CD4-positive, alpha-beta T cell treated with Interleukin-6 for 4 hours (primary cell): ENCODE measurements at places on chromosomes 1 and 21.

DNA sequence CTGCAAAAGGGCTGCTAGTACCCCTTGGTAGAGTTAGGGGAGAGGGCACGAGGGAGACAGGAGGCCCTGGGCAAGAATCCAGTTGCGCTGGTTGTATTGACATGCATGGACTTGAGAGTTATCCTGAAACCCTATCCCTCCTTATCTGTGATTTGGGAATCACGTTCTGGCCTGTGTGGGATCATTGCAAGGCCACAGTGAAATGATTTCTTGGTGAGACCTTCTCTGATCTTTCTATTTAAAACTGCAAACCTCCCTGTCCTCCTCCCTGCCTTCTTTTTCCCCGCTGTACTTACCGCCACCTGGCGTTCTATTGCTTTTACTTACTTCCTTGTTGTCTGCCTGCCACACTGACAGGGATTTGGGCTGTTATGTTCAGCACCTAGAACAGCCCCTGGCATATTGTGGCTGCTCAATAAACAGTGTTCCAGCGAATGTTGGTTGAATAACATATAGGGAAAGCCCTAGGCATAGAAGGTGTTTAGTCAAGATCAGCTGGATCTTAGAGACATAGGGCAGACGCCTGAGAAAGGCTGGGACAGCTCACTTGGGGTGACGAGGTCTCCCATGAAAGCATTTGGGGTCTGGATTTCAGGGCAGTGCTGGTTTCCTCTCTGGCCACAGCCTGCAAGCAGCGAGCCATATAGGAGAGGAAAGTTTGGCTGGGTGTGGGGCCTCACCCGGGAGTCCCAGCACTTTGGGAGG, 25.6 kb downstream of the ALPL start:
- DNase-seq: peak; percentile 13

DNA sequence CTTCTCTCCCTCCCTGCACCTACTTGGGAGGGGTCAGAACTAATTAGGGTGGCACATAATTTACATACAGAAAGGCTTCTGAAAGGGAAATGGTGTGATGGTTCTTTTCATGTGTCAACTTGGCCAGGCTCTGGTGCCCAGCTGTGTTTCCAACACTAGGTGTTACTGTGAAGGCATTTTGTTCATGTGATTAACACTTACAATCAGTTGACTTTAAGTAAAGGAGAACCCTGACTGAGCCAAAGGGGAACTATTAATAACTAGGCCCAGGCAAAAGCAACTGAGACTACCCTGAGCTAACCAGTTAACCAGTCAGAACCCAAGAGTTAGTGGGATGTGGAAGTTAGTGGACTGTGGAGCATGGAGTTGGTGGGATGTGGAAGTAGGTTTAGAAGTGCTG, 114.9 kb downstream of the SEC16B start:
- DNase-seq: no peak

GRCh38 chr1:218525451-218526197, 180.5 kb downstream of the TGFB2 start:
- DNase-seq: no peak

DNA sequence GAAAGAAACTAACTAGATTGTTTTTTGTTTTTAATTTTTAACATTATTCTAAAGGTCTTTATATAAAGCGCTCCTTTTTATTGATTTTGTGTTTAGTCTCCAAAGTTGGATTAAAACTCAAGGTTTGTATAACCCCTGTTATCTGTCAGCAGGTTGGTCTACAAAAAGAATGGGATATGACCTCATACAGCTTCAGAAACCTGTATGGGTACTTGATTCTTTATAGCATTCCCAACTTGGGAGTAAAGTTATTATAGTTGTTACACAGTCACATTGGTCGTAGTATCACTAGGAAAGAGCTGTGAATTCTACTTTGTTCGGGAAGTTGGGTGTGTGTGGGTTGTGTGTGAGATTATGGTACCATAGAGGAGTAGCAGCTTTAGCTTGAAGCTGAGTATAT, 52.4 kb downstream of the ZMYM4 start:
- DNase-seq: no peak

DNA sequence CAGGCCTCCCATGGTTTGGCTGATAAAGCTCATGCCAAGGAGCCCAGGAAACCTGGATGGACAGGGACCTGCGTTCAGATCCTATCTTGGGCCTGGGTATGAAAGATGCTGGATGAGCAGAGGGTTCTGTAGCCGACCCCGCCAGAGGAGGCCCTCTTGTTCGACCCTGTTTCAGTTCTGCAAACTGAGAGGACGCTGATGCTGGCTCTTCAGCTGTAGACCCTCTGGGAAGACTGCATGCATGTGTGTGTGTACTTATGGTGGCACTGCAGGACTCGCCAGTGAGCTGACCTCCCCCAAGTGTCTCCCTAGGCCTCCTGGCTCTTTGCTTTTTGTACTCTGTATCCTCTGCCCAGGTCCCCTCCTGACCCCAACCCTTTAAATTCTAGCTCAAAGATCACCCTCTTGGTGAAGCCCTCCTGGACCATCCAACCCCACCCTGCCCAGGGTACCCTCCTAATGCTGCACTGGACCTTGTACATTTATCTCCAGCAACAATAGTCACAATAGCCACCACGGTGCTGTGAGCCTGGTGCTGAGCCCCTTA, 1.6 kb downstream of the EPS8L3 start:
- no peak for DNase-seq

DNA sequence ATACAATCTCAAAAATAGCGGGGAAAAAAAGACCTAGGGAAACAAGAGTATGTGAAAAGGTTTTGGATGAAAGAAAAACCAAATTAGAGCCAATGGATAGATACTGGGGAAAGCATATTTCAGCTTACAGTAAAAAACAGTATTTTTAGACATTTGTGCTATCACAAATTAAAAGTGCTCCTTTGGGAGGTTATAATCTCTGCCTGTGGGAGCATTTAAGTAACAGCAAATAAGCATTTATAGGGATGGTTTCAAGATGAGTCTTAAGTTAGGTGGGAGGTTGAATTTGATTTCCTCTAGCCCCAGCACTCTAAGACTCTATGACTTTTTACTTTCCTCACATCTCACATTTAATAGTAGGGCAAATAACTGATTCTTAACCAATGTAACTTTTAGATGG, 79.6 kb upstream of the SLFNL1 start:
- no peak for DNase-seq

DNA sequence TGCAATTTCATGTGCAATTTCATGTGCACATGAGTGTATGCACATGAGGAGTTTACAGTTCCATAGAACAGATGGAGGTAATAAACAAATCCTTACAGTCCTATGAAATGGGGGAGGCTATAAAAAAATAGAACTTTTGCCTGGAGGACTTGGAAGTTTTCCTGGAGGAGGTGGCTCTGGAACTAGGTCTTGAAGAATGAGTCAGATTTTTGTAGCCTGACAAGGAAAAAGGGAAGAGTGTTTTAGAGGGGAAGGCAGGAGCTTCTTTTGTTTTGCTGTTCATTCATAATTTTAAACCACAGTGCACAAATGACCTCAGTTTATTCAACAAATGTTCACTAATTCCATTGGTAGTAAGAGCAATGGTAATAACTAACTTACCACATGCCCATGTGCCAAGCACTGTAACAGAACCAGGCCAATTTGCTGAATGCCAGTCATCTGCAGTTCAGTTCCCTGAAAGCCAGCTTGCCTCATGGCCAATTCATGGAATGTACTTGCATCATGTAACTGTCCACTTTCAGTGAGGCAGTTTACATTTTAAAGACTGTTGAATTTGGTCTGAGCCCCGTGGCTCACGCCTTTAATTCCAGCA, 2.7 kb downstream of the DIO1 start:
- no peak for DNase-seq

DNA sequence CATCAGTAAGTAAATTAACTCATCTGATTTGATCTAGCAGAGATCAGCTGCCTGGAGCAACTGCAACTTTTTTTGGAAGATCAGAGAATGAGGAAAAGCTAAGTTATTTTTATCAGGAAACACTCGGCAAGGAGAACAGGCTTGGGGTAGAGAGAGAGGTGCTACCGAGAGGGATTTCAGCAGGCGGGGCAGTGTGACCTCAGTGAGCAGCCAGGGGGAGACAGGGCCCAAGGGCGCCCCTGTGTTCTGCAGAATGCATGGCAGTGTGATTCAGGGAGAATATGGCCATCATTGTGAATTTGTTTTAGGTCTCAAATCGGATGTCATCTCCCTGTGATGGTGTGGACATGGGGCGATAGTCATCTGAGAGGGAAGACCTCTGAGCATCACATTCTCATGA, 484.1 kb upstream of the VAMP3 start:
- no peak for DNase-seq
